ENCODE measurements at places on chromosomes 16 and 17.

- DNase-seq: no peak
These were observed 75.7 kb downstream of the TANC2 start for GRCh38 chr17:63041722-63042121.

GRCh38 chr17:10931133-10931532 lies 93.2 kb upstream of the PIRT start:
- DNase-seq: no peak

DNA sequence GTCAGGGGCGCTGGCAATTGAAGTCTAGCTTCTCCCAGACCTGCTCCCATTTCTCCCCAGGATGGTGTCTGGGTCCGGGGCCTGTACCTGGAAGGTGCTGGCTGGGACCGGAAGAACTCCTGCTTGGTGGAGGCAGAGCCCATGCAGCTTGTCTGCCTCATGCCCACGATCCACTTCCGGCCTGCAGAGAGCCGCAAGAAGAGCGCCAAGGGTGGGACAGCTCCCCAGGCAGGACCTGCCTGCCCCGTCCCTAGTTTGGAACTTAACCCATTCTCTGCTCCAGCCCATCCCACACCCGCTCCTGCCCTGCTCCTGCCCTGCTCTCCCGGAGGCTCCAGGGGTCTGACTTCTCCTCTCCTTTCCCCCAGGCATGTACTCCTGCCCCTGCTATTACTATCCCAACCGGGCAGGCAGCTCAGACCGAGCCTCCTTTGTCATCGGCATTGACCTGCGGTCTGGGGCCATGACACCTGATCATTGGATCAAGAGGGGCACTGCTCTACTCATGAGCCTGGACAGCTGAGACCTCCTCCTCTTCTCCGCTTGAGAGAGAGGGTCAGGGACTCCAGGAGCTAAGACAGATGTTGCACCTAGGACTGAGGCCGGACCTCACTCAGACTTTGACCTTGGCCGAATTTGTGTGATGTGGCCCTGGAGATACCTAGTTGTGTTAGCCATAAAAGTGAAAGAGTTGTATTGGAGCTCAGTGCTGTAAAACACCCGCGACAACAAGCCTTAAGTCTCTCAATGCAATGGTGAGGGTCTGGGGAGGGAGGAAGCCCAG lies 814 bp upstream of the KDM6B start:
- no peak for DNase-seq

DNA sequence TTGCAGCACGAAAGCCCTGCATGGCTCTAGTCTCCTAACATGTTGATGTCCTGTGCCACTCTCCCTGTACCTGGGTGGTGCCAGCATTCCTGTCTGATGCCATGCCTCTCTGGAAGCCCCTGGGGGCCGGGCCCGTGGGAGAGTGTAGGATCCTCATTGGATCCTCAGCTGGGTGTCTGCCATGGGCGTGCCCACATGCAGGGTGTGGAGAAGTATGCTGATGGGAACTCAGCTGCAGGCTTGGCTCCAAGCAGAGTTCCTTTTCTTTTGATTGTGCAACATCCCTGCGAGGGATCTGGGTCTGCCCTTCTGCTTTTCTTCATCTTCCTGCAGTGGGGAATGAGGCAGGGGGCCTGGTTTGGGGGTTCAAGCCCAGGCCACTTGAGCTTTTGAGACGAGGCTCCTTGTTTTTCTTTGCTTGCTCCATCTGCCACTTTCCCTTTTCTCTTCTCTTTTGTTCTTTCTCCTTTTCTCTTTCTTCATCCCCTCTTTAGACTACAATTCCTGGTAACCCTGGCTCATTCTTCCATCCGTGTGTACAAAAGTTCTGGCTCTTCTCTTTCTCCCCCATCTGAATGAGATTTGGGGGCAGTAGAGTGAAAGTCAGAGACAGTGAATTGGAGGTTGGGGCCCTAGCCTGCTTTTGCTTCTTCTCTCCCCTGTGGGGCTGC lies 32.9 kb downstream of the KSR1 start:
- peak; percentile 51 for DNase-seq

GRCh38 chr17:39175695-39176093 lies 9.7 kb upstream of the ARL5C start:
- DNase-seq: no peak

DNA sequence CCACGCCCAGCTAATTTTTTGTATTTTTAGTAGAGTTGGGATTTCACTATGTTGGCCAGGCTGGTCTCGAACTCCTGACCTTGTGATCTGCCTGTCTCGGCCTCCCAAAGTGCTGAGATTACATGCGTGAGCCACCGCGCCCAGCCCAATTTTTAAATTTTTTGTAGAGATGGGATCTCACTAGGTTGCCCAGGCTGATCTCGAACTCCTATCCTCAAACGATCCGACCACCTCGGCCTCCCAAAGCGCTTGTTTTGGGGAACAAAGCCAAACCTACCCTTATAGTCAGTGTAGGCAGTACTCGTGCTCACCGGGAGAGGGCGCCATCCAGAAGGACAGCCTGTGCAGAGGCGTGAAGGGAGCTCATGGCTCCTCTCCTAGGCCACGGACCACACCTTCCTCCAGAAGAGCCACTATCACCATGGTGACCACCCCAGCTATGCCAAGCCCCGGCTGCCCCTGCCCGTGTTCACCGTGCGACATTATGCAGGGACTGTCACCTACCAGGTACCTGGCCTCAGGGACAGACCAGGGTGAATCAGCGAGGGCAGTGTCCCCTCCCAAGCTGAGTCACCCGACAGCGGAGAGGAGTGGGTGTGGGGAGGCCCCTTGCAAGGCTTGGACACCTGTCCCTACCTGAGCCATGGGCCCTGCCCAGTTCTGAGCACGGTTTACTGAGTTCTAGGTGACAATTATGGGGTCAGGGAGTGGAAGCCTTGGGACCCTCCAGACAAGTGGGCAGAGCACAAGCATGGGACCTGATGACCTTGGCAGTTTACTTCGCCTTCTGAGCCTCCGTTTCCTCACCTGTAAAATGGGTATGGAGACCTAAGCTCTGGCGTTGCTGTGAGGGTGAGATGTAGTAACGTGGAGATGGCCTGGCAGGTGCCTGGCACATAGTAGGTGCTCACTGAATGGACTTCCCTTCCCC lies 13.7 kb downstream of the MYO15B start:
- no peak for DNase-seq

DNA sequence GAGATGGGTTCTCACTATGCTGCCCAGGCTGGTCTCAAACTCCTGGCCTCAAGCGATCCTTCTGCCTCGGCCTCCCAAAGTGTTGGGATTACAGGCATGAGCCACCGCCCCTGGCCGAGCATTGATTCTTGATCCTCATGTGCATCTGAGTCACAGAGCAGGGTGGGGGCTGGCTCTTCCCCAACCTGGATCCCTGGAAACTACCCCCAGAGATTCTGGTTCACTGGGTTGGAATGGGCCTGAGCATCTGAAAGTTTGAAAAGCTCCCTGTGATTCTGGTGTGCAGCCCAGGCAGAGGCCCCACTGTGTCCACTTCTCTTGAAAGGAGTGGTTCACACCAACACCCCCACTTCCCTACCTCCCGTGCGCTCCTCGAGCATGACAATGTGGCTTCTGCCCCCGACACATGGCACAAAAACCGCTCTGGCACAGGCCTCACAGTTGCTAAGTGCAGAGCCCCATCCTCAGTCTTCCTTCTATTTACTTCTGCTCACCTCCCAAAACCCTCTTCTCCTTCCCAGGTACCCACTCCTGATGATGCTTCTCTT lies 4.6 kb downstream of the QPRT start:
- no peak for DNase-seq

Measured in fibroblast of skin of right quadriceps (primary cell).